DMS53 (cell line): ENCODE measurements at places on chromosomes 6 and 20.
A peak's percentile ranks its signal among the peaks of the same experiment; 100 is the strongest.

DNA sequence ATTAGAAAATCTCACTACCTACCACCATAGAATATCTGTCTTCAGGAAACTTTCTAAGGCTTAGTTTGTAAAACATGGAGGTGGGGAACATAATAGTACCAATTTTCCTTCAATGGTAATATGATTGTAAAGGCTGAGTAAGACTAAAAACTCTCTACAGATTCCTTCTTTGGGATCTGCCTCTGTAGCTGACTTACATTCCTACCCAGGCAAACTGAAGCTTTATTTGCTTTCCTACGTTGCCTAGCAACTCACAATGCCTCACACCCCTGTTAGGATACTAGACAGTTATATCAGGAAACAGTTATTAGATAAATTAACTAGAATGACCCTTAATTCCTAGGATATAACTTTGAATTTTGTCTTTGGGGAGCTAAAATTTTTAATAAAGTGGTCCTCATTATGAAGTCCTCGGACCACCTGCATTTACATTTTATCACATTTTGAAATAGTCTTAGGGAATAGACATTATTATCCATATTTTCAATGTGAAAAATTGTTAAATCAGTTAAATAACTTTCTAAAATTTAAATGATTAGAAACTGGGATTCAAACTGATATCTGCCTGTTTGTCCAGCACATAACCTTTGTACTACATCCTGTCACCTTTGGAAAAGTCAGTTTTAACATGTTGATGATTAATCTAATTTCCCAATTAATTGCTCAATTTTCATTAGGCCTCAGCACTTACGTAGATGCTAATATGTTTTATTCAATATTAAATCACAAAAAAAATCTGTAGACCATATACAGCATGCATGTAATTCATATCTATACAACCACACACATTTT is 591.4 kb downstream of the RNF144B start:
- DNase-seq: peak; percentile 94

- no peak for DNase-seq
These were observed 6.4 kb upstream of the CST3 start for GRCh38 chr20:23644164-23644563.

DNA sequence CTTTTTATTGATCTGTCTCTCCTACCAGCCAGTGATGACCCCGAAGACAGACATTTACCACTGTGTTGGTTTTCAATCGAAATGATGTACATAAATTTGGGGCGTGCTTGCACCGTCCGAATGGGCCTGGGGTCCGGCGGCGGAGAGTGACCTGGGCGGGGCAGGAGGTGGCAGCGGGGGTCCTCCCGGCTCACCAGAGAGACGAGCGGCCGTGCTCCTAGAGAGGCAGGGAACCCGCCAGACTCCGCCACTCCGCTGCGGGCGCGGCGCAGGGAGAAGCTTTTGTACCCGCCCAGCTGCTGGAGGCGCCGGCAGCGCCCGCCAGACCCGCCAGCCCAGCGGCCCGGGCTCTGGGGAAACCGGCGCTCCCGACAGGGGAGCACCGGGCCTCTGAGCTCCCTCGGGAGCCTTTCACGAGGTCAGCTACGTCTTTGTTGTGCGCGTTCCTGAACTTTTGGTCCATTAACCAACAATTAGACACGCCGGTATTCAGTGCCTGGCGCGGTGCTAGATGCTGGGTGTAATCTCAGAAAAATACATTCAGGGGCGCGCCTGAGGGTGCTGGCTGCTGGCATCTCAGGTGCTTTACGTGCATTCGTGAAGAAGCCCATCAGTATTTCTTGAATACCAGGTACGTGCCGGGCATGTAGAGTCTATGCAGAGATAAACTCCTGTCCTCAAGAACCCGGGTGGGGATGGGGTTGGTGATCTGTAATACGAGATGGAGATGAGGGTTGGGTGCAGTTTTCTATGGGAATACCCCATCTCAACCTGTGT is at the start of gene PGBD1:
PGBD1 (plus strand) TSS at position 285 of the 777 bp plus-strand sequence. CDS start 2,242 bp downstream, outside the sequence.
- peak; percentile 89 for DNase-seq

GRCh38 chr6:147095316-147095715 is 108.9 kb upstream of the STXBP5 start:
- DNase-seq: no peak

GRCh38 chr6:71123051-71123450 is 165.6 kb upstream of the OGFRL1 start:
- no peak for DNase-seq

GRCh38 chr6:42460883-42461282 is 9.2 kb upstream of the TRERF1 start:
- DNase-seq: no peak

DNA sequence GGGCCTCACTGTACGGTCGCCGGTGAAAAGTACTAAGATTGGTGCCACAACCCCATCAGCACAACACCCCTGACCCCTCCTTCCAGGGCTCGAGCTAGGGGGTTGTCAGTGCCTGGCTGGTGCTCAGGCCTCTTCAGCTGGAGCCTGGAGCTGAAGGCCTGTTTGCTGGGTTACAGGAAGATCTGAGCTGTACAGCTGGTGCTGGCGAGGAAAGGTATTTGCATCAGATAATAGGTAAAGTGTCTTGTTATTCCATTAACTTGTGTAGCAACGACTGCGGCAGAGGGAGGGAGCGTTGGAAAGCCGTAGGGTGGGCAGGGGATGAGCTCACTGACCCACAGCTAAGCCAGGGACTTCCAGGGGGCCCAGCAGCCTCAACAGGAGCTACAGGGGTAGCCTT is 15.8 kb upstream of the SIRPA start:
- DNase-seq: no peak

- DNase-seq: peak; percentile 52
These were observed 119.6 kb downstream of the SCML4 start for GRCh38 chr6:107704347-107705013.
